ENCODE measurements at places on chromosomes 6 and 20.

DNA sequence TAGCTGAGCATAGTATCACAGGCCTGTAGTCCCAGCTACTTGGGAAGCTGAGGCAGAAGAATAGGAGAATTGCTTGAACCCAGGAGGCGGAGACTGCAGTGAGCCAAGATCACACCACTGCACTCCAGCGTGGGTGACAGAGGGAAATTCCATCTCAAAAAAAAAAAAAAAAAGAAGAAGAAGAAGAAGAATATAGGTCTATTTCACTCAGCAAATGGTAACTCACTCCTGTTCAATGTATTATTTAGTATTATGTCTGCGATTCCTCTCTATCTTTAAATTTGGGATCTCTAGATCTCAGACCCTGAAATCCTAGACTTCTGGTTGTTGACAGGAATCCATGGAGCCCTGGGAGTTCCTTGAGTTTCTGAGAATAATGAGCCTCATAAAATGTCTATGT lies 98.6 kb downstream of the HFE start:
- DNase-seq: no peak

DNA sequence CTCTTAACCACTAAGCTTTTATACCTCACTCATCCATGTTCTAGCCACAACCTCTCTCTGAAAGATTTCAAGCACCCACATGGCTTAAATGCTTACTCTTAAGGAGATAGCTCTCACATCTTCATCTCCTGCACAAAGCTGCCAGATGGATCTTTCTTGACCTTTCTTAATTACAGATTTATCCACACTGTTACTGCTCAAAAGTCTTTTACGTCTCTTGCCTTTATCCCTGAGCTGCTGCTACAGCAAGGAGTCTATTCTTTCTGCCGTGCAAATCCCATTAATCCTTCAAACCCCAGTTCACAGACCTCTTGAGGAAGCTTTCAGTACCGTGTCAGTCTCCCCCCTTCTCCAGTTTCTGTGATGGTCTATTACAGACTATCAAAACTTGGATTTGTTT lies 54.6 kb downstream of the B4GALT5 start:
- no peak for DNase-seq

GRCh38 chr6:2035046-2035445 lies 210.4 kb downstream of the GMDS start:
- DNase-seq: no peak

- DNase-seq: no peak
Observed at GRCh38 chr20:23368316-23369071, 6.5 kb downstream of the GZF1 start.

DNA sequence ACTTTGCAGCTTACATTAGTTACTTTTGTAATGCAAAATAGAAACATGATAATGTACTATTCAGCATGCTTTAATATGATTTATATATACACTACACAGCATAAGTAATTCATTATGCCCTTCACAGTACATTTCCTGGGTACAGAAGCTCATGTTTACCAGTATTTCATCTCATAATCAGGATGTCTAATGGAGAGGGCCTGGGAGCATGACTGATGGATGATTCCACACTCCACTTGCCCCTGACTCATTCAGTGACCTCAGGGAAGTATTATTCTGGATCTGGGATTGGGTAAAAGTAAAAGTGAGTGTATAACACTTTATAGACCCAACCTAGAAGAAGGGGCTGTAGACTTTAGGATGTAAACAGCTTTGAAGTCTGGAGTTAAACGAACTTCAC lies 31.4 kb upstream of the BACH2 start:
- DNase-seq: no peak

DNA sequence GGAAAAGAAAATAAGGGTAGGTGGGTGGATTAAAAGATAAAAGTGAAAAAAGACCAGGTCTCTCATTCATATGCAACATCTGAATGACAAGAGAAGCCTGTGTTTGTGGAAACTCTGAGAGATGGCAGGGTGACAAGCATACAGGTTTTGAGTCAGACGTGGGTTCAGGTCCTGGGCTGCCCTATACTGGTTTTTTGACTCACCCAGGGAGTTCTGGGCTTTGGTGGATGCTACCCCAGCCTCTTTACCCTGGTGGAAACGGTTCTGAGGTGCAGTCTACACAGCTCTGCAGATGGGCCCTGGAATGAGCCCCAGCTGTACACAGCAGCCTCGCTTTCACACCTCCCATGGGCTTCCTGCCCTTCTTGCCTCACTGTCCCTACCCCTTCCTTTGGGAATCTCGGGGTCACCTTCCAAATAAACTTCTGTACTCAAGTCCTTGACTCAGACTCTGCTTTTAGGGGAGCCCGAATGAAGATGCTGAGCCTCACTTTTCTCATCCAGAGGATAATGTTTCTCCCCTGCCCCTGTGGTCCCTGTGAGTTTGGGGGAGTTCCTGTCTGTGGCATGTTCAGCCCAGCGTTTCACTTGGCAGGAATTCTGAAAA lies 77.7 kb upstream of the CLDN20 start:
- DNase-seq: no peak

- peak; percentile 8 for DNase-seq
Observed at GRCh38 chr20:20939006-20939405, 167.2 kb downstream of the LINC00237 start.

DNA sequence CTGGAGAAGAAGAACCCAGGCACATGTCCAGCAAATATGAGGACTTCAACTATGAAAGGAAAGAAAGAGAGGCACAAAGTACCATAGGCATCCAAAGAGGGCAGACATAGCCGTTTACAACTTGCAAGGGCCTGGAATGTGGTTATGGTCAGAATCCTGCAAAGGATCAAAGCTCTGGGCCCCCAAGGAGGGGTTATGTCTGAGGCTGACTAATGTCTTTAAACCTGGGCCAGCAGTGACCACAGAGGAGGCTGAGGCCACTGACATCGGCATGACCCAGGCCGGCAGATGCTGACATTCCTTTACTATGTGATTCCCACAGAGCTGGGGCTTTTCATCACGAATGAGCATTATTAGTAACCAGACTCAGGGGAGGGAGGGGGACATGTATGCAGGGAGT lies 861.1 kb downstream of the DHX35 start:
- DNase-seq: no peak

GRCh38 chr6:140319209-140319608 lies 944.8 kb upstream of the CITED2 start:
- DNase-seq: no peak

GRCh38 chr20:58747211-58747610 lies 54.6 kb downstream of the NPEPL1 start:
- DNase-seq: no peak

GRCh38 chr6:31575335-31575901 lies at the start of gene TNF:
TNF (plus strand) TSS chr6:31575565; CDS start chr6:31575742, 177 bp downstream.
- DNase-seq: no peak

All from hematopoietic multipotent progenitor cell treated with erythropoietin and hydrocortisone succinate and interleukin-3 and kit ligand, for 6 days (in vitro differentiated cells).